ENCODE measurements at places on chromosomes 4 and X. TPM values are rescaled to one million over a fixed set of nuclear protein-coding genes. Genes with fewer than 3 reads are reported as not detected.

The EFHC2 gene
- total RNA-seq: 18.0 TPM

- no peak for DNase-seq
Measured at GRCh38 chrX:34903316-34903715, 39.3 kb upstream of the FAM47B start.

The AFP gene
- not detected for total RNA-seq

The CFP gene
- 2.6 TPM for total RNA-seq

The UGT2A2 gene
- total RNA-seq: not detected

- DNase-seq: no peak
Measured at GRCh38 chr4:126396703-126397102, 1081.9 kb downstream of the FAT4 start.

The GLRA2 gene
- not detected for total RNA-seq

DNA sequence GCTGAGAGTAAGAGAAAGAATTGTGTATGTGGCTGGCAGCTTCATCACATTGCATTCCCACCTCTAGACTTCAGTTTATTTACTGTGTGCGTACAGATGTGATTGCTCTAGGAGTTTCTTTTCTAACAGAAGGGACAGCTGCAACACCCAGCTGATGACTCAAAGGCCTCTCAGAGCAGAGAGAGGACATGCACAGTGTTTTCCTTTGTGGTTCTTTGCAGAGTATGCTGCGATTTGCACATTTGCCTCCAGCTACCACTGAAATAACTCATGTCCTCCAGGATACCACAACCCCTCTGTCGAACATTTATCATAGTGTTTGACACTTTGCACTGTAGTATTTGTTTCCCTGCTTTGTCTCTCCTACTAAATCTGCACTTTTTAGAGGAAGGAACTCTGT lies 294.1 kb downstream of the STIM2 start:
- no peak for DNase-seq

Data from Right ventricle myocardium superior (tissue), 1 donor.